ENCODE measurements at places on chromosomes 3 and 15. TPM values are rescaled to one million over a fixed set of nuclear protein-coding genes. Genes with fewer than 3 reads are reported as not detected.

MUSTN1 gene
- total RNA-seq = 12.3 TPM

GRCh38 chr3:176896640-176897039 lies 300.6 kb downstream of the TBL1XR1 start:
- no peak for DNase-seq

DNA sequence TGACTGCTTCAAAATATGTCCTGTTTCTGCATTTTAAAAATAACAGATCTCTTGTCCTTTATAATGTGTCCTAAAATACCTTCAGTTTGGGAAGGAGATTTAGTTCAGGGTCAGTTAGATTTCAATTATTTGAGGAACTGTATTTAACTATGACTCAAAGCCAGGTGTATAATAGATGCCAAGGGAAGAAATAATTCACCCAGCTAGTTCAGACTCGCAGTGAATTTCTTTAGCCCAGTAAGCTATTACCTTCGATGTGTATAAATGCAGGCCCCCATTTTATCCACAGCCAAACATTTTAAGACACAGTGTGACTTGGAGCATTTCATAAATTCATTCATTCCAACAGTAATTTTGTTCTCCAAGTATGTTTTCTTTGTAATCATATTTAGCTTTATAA lies 458.0 kb downstream of the ZNF385D start:
- DNase-seq = no peak

DNA sequence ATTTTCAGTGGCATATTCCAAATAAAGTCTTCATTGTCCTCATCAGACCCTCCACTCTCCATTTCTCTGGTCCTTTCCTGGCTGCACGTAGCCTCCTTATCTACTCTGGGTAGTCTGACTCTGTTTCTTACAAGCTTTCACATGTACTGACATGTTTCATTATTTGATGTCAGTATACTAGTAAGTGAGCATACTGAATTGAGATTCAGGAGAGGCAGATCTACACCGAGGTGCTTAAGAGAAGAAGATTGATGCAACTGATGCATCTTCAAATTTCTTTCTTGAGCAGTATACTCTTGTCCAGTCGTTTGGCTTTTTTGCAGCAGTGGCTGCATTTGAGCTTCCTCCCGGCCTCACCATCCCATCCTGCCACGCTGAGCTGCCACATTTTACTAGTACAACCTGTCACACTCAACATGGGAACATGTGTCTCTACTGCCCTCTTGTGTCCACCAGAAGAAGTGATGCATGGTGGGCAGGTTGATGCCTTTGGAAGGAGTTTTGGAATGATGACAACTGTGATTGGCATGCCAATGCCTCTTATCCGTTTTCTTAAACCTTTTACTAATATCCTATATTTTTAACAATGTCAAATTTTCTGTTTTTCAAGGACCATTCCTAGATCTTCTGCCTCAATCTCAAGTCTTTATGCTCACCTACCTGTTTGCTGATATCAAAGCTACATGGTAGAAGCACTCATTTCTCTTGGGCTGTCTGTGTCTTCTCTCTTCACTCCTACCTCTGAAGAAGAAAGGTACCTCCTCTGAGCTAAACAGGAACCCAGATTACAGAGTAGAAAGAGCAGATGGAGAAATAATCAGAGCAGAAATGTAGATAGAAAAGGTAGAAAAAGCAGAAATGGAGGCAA lies 38.7 kb downstream of the GUCA1C start:
- DNase-seq = peak; percentile 11

DNA sequence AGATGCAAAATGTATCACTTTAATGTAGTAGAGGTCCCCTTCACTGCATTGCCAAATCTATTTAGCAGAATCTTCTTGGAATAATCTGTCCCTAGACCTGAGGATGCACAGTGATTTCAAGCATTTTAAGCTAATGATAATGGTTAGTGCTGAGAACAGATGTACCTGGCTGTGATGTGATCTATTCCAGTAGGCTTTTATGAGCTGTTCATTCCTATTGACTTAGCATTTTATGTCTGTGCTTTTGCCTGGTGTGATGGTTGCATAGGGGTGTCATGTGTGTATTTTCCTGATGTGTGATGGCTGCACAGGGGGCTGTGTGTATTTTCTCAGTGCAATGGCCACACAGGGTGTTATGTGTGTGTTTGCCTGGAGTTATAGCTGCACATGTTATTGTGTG lies 272.9 kb downstream of the TIGIT start:
- DNase-seq = no peak

Measured in T-helper 17 cell (primary cell).